ENCODE measurements at places on chromosomes 6 and 20. TPM values are rescaled to one million over a fixed set of nuclear protein-coding genes. Genes with fewer than 3 reads are reported as not detected.

CRISP3 gene
- total RNA-seq, result not detected

BIRC7 gene
- 0.29 TPM for total RNA-seq

SRXN1 gene
- total RNA-seq, result 47.9 TPM

ASCC3 gene
- total RNA-seq, result 67.6 TPM

EFCAB8 gene
- total RNA-seq, result 0.14 TPM

SIRPB2 gene
- not detected for total RNA-seq

ARMC2 gene
- total RNA-seq, result 0.88 TPM

GNRH2 gene
- total RNA-seq, result not detected

TDRD6 gene
- under 0.01 TPM for total RNA-seq

KCNQ5 gene
- total RNA-seq, result 6.0 TPM

All from placental pericyte (primary cell).